ENCODE measurements at places on chromosomes 4 and X.

- no peak for DNase-seq
Observed at GRCh38 chr4:175530655-175531054, 281.4 kb downstream of the GPM6A start.

DNA sequence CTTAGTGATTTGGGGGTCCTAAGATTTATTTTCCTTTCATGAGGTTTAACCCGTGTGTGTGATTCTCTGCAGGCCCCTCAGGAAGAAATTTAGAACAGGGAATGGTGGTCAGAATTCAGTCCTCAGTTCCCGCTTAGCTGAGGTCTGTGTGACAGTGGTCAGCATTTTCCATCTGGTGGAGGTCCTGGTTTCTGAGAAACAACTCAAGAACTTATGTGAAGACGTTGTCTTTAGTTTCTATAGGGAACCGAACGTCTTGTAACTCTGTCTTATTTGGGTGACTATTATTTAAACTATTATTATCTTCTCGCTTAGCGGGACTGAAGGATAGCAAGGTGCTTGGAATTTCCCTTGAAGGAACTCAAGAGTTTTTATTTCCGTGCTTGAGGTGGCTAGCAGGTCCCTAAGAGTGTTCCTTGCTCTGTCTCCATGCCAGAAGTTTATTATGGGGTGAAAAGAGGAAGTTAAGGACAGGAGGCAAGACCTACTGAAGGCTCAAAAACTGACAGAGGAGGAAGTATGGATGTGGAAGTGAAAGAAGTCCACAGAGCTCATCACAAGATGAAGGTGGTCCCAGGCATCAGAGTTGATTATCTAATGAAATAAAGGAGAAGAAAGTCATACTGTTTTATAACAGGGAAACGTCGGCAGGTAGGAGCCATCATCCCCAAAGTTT lies 9.4 kb downstream of the MGST2 start:
- DNase-seq: no peak

GRCh38 chr4:18813055-18813454 lies 791.5 kb upstream of the LCORL start:
- no peak for DNase-seq

- DNase-seq: no peak
Observed at GRCh38 chrX:40474205-40474626, 106.6 kb upstream of the ATP6AP2 start.

All from CD4-positive, alpha-beta T cell treated with Interleukin-15 for 1 hour (primary cell).